ENCODE measurements at places on chromosomes 2 and 18. TPM values are rescaled to one million over a fixed set of nuclear protein-coding genes. Genes with fewer than 3 reads are reported as not detected.

DNA sequence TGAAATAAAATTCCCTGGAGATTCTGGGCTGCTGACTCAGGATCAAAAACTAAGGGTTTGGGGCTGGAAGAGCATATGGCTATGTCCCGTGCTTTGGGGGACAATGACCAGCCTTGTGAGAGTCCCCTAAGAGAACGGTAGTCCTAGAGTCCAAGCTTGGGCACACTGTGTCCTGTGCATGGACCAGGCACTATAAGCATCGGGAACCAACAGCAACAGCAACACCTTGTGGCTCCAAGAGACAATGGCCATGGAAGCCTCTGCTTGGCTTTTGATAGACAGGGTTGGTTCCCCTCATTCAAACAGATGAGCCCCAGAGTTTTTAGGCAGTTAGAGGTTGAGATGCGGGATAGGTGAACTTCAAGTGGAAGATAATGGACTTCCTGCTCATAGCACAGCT is 294.4 kb upstream of the CHAC2 start:
- H3K27ac ChIP-seq, result no peak overlapping the region
- no peak for ATAC-seq
- H3K4me3 ChIP-seq, result no peak overlapping the region
- H3K36me3 ChIP-seq, result no peaks in the 10 kb centered on the region
- no peaks in the 10 kb centered on the region for H3K4me1 ChIP-seq

TRIM43 gene
- not detected for total RNA-seq

GRCh38 chr2:70528276-70528675 is 25.4 kb downstream of the TGFA start:
- H3K27ac ChIP-seq, result no peak overlapping the region
- no peak for ATAC-seq

DNA sequence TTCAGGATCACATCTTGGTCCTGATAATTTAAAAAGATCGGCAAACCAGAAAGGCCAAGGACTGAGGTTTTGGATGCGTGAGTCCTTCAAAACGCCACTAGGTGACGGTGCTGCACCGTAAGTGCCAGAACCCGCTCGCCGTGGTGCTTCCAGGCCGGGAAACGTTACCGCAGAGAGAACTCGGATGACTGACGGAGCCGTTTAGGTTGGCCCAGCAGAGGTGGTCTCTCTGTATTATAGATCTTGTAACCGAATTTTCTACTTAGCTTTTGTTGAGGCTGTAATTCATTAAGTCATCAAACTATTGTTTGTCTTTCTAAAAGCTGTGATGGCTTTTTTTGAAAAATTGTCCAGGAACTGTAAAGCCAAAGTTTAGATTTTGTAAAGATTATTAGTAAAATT is 39.8 kb upstream of the ADCYAP1 start:
- peak; percentile 69 for ATAC-seq
- no peak overlapping the region for H3K4me3 ChIP-seq
- peaks cover 43% of the 10 kb centered on the region for H3K27me3 ChIP-seq
- no peaks in the 10 kb centered on the region for H3K4me1 ChIP-seq
- H3K36me3 ChIP-seq, result no peaks in the 10 kb centered on the region

ASB18 gene
- total RNA-seq, result not detected

GRCh38 chr2:67485431-67485830 is 88.3 kb downstream of the ETAA1 start:
- ATAC-seq, result no peak
- H3K27ac ChIP-seq, result no peak overlapping the region
- no peaks in the 10 kb centered on the region for H3K4me1 ChIP-seq
- H3K36me3 ChIP-seq, result no peaks in the 10 kb centered on the region
- no peaks in the 10 kb centered on the region for H3K27me3 ChIP-seq

CYP26B1 gene
- total RNA-seq, result 4.0 TPM

GRCh38 chr2:54409752-54410151 is 46.4 kb upstream of the SPTBN1 start:
- no peak overlapping the region for H3K27ac ChIP-seq
- ATAC-seq, result no peak
- peaks cover 3% of the 10 kb centered on the region for H3K4me1 ChIP-seq
- H3K36me3 ChIP-seq, result no peaks in the 10 kb centered on the region
- H3K27me3 ChIP-seq, result no peaks in the 10 kb centered on the region
- H3K4me3 ChIP-seq, result no peak overlapping the region

GRCh38 chr2:152240559-152241231 is 65.1 kb upstream of the STAM2 start:
- no peaks in the 10 kb centered on the region for H3K27me3 ChIP-seq
- H3K4me1 ChIP-seq, result peaks cover under 1% of the 10 kb centered on the region
- no peaks in the 10 kb centered on the region for H3K36me3 ChIP-seq
- no peak for ATAC-seq

- no peak overlapping the region for H3K4me3 ChIP-seq
- H3K4me1 ChIP-seq, result no peaks in the 10 kb centered on the region
- H3K27me3 ChIP-seq, result no peaks in the 10 kb centered on the region
- H3K36me3 ChIP-seq, result no peaks in the 10 kb centered on the region
- no peak overlapping the region for H3K27ac ChIP-seq
Observed at GRCh38 chr2:134600208-134600607, 118.6 kb downstream of the TMEM163 start.

RRM2 gene
- total RNA-seq, result 3.2 TPM

DNA sequence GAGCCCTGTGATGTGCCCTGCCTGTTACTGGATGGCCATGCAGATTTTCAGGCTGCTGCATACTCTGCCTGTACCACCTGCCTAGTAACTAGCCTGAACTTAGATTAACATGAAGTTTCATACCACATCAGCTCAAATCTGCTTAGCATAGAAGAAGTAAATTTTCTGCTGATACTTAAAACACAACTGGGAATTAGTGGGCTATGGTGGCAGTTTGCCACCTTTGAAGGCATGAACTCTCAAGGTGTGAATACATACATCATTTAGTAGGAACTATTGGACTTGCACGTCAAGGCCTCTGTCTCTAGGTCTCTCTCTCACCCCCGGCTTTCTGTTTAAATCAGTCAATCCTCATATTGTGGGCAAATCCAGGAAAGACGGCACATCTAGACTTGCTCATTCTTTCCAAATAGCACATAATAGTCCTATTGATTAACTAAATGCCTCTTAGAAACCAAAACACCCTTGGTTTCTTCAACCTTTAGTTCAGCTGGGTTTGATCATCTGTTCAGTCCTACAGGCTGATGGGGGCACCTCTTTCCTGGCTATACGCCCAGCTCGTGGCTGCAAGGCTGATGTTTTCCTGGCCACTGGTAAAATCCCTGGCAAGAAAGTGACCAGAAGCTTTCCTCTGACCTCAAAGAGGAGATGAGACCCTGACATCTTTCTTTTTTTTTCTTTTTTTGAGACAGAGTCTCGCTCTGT is 58.4 kb downstream of the ALPK2 start:
- H3K27ac ChIP-seq, result no peak overlapping the region
- no peak overlapping the region for H3K4me3 ChIP-seq
- H3K27me3 ChIP-seq, result no peaks in the 10 kb centered on the region
- ATAC-seq, result no peak
- no peaks in the 10 kb centered on the region for H3K36me3 ChIP-seq

- ATAC-seq, result no peak
- H3K27ac ChIP-seq, result no peak overlapping the region
- no peaks in the 10 kb centered on the region for H3K27me3 ChIP-seq
- H3K4me1 ChIP-seq, result no peaks in the 10 kb centered on the region
Observed at GRCh38 chr2:141439524-141439923, 691.3 kb downstream of the LRP1B start.

DNA sequence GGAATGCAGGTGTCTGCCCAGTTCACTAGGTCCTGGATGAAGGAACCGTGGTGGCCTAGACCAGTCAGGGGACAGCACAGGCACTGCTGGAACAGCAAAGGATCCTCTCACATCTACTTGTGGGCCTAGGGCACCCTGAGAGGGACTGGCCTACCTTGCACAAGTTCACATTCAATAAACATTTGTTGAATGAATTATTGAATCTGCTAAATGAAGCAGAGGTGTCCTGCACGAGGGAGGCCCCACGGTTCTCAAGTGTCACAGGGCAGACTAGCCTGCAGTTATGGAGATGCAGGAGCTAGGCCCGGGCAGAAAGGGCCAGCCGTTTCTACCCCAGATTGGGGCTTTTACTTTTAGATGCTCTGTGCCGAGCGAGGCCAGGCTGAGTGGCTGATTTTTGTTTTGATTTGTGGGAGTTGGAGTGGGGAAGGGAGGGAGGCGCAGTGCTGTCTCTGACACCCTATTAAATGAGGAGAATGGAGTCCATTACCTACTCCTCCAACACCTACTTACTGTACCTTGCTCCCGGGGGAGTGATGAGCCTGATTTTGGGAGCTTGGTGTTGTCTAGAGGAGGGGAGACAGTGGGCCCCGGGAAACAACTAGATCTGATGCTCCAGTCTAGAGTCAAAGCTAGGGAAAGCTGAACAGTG is 18.4 kb downstream of the SH2D6 start:
- H3K27me3 ChIP-seq, result no peaks in the 10 kb centered on the region
- no peaks in the 10 kb centered on the region for H3K36me3 ChIP-seq
- H3K27ac ChIP-seq, result peak overlapping the region; percentile 96
- peaks cover 29% of the 10 kb centered on the region for H3K4me1 ChIP-seq

DNA sequence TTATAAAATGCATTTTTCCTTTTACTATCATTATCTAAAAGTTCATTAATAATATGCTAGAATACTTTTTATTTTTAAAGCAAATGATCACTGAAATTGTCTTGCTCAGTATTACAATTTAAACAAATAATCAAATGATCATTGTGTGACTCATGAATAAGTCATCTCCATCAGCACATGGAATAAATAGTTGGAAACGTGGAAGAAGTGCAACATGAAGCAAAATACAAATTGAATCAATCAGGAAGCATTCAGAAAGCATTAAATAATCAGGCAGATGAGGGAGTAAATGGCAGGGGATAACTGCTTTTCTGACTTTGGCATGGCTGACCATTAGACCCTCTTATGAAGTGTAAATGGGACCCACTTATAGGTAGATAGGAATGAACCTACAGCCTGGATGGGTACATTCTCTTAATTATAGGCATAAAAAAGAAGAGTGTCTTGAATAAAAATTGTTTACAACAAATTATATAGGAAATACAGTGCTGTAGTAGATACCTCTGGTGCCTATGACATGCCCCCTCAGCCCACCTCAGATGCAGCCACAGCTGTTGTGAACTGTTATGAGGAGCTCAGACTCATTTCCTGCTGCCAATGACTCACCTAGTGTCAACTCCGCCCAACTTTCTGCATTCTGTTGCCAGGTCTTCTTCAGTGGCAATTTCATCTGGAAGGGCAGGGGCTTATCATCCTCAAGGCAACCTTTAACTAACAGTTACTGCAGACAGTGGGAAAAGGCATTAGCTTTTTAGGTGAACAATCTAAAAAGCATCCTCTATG is 936.0 kb downstream of the TRIB2 start:
- no peaks in the 10 kb centered on the region for H3K4me1 ChIP-seq
- H3K4me3 ChIP-seq, result no peak overlapping the region
- no peaks in the 10 kb centered on the region for H3K27me3 ChIP-seq
- H3K36me3 ChIP-seq, result no peaks in the 10 kb centered on the region
- no peak overlapping the region for H3K27ac ChIP-seq

UGT1A8 gene
- total RNA-seq, result not detected

- ATAC-seq, result no peak
- no peaks in the 10 kb centered on the region for H3K36me3 ChIP-seq
- H3K4me3 ChIP-seq, result no peak overlapping the region
- H3K4me1 ChIP-seq, result no peaks in the 10 kb centered on the region
- no peak overlapping the region for H3K27ac ChIP-seq
Observed at GRCh38 chr18:60667016-60667415, 294.4 kb upstream of the MC4R start.

DNA sequence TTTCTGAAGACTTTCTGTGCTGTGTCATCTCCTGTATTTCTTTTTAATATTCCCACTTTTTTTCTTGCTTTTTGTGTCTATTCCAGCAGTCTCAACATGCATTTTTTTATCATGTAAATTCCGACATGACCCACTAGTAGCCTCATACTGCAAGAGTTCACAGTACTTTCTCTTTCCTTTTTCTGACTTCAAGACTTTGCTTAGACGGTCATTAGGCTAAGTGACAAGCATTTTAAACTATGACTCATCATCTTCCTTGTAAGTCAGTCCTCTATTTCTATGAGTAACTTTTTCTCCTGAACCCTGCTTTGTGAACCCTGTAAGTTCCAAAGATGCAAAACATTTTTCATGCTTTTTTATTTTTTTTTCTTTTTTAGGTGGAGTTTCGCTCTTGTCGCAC is 381.2 kb downstream of the TXNL1 start:
- ATAC-seq, result no peak
- H3K36me3 ChIP-seq, result no peaks in the 10 kb centered on the region
- H3K4me3 ChIP-seq, result no peak overlapping the region
- H3K27ac ChIP-seq, result no peak overlapping the region

DNA sequence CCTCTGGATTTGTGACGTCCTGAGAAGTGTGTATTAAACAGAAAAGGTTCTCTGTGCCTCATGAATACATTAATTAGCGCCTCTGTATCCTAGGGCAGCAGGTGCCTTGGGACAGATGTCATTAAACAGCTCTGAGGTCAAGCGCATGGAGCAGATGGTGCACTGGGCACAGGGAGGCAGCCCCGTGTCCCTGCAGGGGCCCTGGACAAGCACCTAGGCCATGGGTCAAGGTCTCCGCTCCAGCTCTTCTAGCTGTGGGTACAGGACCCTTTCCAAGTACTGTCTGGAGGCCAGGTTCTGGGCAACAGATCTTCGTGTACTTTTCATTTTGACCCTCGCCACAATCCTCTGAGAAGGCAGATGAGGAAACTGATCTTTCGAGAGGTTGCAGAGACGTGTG is 126.4 kb downstream of the KCTD1 start:
- ATAC-seq, result no peak
- H3K27me3 ChIP-seq, result no peaks in the 10 kb centered on the region
- H3K4me3 ChIP-seq, result no peak overlapping the region
- no peak overlapping the region for H3K27ac ChIP-seq

- no peak for ATAC-seq
- no peaks in the 10 kb centered on the region for H3K27me3 ChIP-seq
- H3K4me1 ChIP-seq, result peaks cover 3% of the 10 kb centered on the region
- H3K36me3 ChIP-seq, result no peaks in the 10 kb centered on the region
Observed at GRCh38 chr2:151028691-151029176, 232.9 kb downstream of the RBM43 start.

GRCh38 chr18:24027156-24027827 is 12.7 kb downstream of the TTC39C start:
- peak overlapping the region; percentile 24 for H3K27ac ChIP-seq
- H3K4me1 ChIP-seq, result no peaks in the 10 kb centered on the region
- H3K4me3 ChIP-seq, result no peak overlapping the region

SERPINB13 gene
- 7.0 TPM for total RNA-seq

MTERF4 gene
- 33.0 TPM for total RNA-seq

CROCC2 gene
- total RNA-seq, result not detected

SLC23A3 gene
- total RNA-seq, result 0.23 TPM

ANKRD30BL gene
- total RNA-seq, result not detected

GRCh38 chr2:189561371-189562038 is 19.1 kb downstream of the SLC40A1 start:
- H3K27ac ChIP-seq, result peak overlapping the region; percentile 30
- peaks cover 2% of the 10 kb centered on the region for H3K4me1 ChIP-seq
- H3K4me3 ChIP-seq, result no peak overlapping the region
- no peaks in the 10 kb centered on the region for H3K27me3 ChIP-seq
- ATAC-seq, result no peak
- peaks cover 9% of the 10 kb centered on the region for H3K36me3 ChIP-seq

DNA sequence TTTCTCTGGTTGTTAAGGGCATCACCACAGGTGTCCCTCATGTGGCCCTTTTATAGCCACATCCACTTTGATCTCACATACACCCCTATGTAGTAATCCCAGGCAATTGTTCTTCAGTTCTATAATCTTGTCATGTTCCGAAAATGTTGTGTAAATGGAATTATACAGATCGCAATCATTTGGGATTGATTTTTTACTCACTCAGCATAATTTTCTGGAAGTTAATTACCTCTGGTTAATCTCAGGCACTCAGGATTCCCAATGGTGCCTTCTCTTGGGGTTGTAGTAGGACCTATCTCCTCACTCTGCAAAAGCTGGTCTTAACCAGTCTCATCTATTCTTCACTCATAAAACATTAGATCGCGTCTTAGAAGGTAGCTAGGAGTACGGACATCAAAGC is 1549.6 kb upstream of the DDX18 start:
- ATAC-seq, result no peak
- H3K27ac ChIP-seq, result no peak overlapping the region
- no peaks in the 10 kb centered on the region for H3K27me3 ChIP-seq
- H3K4me3 ChIP-seq, result no peak overlapping the region

Data from gastroesophageal sphincter (tissue), 4 donors.